Retinal pigment epithelial cell (primary cell): ENCODE measurements at places on chromosomes 4 and X.

- no peak for DNase-seq
Observed at GRCh38 chrX:1477801-1478458, 25.2 kb upstream of the ASMTL start.

DNA sequence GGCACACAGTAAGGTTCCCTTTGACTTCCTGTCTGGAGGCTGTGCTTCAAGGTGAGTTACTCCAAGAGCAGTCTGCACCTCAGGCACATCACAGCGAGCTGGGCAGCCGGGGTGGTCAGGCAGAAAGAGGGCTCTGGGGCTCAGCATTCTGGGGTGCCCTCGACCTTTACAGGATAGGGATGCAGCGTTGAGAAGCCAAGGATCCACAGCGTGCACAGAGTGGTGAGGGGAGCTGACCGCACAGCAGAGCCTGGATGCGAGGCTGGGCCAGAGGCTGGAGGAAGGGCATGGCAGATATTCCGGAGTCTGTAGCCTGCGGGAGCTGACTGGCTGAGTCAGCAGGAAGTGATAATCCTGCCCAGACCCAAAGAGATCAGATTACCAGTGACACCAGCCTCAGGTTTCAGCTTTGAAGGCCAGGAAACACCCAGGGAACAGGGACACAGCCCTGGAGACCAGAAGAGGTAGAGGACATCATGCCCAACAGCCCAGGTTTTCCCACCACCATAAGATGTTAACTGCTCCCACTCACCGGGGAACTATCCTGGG is 38.4 kb upstream of the PDLIM3 start:
- DNase-seq, result no peak

- DNase-seq, result no peak
Observed at GRCh38 chr4:18641334-18641733, 619.8 kb upstream of the LCORL start.

DNA sequence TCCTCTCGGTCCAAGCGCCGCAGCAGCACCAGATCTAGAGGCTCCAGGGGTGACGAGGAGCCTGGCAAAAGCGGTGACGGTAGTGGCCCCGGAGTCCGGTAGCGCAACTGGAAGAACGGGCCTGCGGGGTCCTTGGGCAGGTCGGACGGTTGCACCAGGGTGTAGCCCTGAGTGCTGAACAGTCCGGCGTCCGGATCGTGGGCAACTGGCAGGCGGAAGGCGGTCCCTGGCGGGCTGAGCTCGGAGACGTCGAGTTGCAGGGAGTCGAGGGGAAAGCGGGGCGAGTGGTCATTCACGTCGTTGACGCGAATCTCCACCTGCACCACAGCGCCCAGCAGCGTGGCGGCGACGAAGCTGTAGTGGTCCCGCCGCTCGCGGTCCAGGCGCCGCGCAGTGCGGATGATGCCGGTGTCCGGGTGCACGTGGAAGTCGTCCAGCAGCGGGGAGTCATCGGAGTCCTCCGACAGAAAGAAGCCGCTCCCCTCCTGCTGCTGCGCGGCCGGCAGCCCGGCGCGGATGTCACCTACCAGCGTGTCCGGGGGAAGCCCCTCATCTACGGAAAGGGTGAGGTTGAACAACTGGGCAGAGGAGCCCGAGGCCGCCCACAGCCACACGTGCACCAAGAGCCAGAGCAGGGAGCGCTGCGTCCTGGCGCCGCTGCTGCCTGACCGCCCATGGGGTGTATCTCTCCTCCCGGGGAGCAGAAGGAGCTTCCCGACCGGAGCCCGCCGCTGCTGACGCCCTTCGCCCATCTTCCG is 837 bp downstream of the DCHS2 start:
- no peak for DNase-seq

DNA sequence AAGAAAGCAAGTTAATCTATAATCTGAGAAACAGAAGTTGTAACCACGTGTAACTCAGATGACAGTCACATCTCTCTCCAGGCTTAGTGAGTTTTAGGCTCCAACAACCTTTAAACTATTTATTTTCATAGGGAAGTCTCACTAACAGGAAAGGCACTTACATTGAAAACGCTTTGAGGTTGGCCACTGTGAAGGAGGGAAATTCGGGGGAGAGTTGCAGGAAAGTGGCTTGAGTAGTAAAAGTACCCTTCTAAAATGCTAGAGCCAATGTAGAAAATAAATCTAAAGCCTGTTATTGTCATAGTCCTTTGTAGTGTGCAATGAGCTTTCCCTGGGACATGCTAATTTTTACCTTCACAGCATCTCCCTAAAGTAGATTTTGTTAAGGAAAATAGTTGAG is 995 bp upstream of the NFXL1 start:
- DNase-seq, result no peak

GRCh38 chr4:174099712-174100111 is 183.8 kb downstream of the FBXO8 start:
- no peak for DNase-seq

- DNase-seq, result no peak
Observed at GRCh38 chr4:185709802-185710486, 102.0 kb downstream of the SORBS2 start.

DNA sequence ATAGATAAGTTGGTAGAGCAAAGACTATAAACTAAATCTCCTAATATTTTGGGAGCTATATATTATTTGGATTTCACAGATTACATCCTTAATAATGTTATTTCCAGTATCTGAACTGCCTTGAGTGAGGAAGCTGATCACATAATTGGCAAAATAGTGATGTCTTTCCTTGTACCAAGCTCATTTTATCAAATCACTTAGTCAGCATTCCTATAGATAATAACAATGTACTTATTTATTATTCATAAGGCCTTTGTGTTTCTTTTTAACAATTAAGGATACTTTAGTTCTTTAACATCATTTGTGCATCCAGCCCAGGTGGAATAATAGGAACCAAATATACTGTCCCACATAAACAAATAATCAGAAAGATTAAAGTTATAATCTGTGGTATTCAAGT is 1093.6 kb downstream of the PCDH18 start:
- DNase-seq, result no peak

- no peak for DNase-seq
Observed at GRCh38 chr4:183223053-183223452, 97.0 kb downstream of the CLDN22 start.

DNA sequence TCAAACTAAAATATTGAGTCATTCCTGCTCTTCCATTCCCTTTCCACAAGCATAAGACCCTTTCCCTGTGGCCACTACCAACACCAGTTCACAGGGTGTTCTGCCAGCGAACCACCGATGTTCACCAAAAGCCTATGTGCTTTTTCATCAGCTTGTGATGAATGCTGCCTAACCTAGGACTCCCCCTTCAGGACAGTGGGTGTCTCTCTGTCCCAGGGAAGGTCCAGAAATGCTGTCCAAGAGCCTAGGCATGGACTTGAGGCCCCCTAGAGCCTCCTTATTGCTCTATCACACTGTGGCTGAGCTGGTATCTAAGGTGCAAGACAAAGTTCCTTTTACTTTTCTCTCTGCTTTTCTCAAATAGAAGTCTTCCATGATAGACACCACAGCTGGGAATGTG is 1015.6 kb downstream of the PCDH19 start:
- no peak for DNase-seq

DNA sequence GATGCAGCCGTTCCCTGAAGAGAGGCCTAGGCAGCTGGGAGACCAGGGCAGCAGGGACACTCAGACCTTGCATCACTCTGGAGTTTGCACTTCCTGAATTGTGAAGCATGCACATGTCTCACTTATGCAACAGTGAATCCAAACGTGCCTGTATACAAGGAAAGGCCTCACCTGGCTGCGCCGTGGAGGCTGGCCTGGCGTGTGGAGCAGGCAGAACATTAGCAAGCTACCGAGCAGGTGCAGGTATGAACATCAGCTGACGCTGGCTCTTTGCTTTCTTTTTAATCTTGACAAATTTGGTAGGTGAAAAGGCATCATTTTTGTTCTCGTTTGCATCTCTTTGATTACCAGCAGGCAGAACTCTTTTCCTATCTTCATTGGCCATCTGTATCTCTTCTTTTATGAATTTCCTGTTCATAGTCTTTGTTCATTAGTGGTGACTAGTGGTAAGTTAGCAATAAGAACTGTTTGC is 37.1 kb upstream of the IRAK1 start:
- no peak for DNase-seq

DNA sequence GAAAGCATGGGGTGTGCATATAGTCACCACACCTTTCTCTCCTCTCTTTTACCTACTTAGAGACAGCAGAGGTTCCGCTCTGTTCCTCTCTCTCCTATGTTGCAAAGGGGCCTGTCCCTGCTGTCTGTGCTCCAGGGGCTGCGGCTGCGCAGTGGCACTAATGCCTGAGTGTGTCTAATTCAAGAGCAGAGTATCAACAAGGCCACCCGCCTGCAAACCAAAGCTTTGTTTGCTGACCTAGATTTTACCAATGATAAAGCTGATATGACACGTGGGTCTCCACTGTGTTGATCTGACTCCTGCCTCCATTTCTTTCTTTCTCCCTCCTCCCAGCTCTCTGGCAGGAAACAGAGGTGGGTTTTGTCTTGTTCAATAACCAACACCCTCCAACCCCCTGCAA is 74.9 kb downstream of the NSG1 start:
- DNase-seq, result no peak

DNA sequence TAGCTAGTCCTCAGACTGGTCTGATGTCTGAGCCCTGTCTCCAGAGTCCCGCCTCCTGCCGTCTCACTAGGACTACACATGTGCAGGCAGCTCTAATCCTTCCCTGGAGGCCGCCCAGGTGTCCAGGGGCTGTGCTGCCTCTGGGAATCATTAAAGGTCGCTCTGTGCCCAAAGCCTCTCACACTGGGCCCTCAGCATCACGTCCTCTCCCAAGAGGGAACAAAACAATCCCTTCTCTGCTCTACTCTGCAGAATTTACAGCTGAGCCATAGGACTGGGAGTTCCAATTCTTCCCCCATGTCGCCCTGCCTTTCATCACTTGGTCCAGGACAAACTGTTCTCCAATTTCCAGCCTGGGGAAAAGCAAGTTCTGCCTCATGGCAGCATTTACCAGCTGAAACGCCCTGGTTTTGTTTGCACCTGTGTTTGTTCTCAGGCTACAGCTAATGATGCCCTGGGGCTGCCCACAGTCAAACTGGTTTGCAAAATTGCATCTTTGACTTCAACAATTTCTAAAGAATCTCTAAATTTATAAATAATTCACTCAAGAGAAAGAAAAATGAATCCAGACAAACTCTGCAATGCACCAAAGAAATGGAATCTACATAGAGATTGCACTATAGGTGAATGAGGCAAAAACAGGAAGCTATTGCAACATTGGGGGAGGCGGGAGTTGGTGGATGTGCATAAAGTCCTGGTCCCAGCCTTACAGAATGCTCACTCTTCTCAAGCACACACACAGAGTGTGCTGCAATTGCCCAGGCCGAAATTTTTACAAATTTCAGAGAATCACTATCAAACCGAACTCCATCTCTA is 7.2 kb upstream of the MRFAP1 start:
- no peak for DNase-seq

DNA sequence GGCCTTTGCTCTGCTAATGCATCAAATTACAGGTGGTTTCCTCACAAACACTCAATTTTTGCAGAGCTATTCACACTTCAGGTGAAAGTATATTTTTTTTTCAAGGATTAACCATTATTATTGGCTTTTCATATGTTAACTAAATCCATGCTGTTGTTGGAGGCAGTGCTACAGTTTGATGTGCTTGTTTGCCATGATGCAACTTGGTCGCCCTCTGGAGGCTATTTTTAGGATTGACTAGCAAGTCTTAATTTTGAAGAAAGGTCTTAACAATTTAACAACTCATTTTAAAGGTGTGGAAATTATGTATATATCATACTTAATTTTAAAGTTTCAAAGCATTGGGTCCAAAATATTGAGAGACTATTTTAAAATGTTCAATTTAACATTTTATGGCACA is 168.8 kb upstream of the FAM47A start:
- peak; percentile 6 for DNase-seq

DNA sequence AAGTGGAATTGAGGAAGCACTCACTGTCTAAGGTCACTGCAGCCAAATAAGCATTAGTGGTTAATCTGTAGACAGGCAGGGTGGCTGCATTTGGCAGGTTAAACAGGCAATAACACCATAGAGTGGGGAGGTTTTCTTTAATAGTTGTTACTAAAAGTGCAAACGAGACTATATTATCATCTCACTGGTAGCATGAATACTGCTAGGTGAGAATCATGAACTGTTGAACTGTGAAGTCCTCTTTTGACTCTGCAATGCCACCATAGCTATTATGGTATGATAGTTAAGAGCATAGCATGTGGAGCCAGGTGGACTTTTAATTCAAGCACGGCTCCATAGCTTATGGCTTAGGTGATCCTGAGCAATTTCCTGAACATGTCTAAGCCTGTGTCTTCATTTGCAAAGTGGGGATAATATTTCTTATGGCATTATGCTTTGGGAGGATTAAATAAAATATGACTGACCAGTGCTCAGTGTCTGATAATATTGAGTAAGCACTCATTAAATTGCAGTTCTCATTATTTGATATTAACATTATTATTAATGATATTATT is 235.6 kb upstream of the HHIP start:
- no peak for DNase-seq

- peak; percentile 79 for DNase-seq
Observed at GRCh38 chr4:84814094-84814750, 152.3 kb downstream of the WDFY3 start.

DNA sequence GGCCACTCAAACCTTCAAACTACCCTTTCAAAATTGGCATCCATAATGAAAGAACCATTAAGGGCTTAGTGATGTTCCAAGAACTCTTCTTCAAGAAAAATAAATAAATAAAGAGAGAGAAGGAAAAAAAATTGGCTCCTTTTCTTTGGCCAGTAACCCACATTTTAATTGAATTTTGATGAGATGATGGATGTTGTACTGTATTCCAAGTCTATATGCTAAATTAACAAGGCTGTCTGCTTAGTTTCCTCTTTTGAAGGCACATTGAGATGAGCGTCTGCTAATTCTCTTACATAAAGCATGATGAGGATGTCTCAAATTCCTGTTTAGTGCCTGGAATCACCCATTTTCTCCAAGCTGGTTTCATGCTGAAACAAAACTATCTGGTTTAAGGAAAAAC is 33.4 kb downstream of the PHOX2B start:
- no peak for DNase-seq

GRCh38 chr4:56655627-56656345 is 25.3 kb downstream of the HOPX start:
- DNase-seq, result no peak

GRCh38 chrX:20487227-20487626 is 220.5 kb upstream of the RPS6KA3 start:
- DNase-seq, result no peak

DNA sequence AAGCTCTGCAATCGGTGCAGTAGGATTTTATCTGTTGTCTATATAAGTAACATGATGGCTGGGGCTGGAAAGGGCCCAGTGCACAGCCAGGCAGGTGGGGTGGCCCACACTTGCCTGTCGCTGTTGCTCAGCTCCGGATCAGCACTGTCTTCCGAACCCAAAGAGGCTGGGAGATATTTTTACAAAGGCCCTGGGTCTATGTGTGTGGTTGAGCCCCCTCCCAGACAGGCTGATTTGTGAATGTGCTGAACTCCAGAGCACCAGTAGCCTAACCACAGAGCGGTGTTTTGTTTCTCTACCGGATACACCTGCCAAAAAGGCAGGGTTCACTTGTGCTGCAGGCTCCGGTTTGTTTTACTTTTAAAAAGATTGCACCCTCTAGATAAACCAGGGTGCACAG is 33.5 kb upstream of the CHRNA9 start:
- DNase-seq, result no peak

- DNase-seq, result no peak
Observed at GRCh38 chr4:139826426-139826825, 160.8 kb downstream of the MGST2 start.
